ENCODE measurements at places on chromosomes 13 and 19. TPM values are rescaled to one million over a fixed set of nuclear protein-coding genes. Genes with fewer than 3 reads are reported as not detected.

Gene KIR2DL1
- not detected for polyA plus RNA-seq

Gene ZNF528
- 6.2 TPM for polyA plus RNA-seq

Gene MAU2
- 42.5 TPM for polyA plus RNA-seq

Gene IGLON5
- 5.7 TPM for polyA plus RNA-seq

Gene RHPN2
- polyA plus RNA-seq: 46.6 TPM

Gene UNC13A
- 0.45 TPM for polyA plus RNA-seq

Gene BEST2
- not detected for polyA plus RNA-seq
